ENCODE measurements at places on chromosomes 1 and 21.

GRCh38 chr21:24825348-24825747 lies 781.9 kb downstream of the MRPL39 start:
- DNase-seq = no peak

DNA sequence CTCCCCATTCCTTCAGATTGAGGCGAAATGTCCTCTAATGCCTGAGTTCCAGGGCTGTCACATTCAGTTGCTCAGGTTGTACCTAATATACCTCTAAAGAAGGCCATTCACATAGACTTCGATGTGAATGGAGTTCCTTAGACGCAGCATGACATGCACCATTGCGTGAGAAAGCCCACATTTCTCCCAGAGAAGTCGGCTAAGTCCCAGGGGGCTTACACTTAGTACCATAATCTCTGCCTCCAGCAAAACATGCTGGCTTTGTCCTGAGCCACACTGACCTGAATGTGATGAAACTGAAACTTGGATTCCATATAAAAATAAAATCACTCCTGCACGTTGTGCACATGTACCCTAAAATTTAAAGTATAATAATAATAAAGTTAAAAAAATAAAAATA lies 23.2 kb upstream of the SLC2A1 start:
- no peak for DNase-seq

- DNase-seq = no peak
Measured at GRCh38 chr1:169902751-169903150, 9.1 kb upstream of the SCYL3 start.

GRCh38 chr21:18951271-18952038 lies 547.9 kb upstream of the TMPRSS15 start:
- DNase-seq = no peak

GRCh38 chr21:25283720-25284119 lies 323.6 kb downstream of the MRPL39 start:
- no peak for DNase-seq

GRCh38 chr1:60133000-60133673 lies 59.6 kb upstream of the C1orf87 start:
- DNase-seq = no peak

- no peak for DNase-seq
Measured at GRCh38 chr1:238950784-238951183, 435.6 kb upstream of the CHRM3 start.

GRCh38 chr1:79448426-79448825 lies 441.9 kb upstream of the ADGRL4 start:
- no peak for DNase-seq

DNA sequence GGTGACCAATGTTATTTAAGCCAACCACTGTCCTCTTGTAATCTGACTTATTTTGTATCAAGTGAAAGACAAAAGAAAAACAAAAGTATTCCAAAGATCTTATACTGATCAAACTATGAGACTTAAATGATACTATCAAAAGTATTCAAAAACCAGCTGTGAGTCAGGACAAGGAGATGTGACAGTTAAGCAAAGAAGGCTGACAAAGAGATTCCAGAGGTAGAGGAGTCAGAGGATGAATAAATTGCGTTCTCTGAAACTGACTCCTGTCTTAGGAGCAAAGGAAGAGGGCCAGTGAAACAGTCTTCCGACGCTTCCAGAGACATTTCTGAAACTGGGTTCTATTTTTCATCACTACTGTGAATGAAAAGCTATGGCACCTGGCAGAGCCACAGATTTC lies 20.9 kb downstream of the TMEM50B start:
- DNase-seq = no peak

DNA sequence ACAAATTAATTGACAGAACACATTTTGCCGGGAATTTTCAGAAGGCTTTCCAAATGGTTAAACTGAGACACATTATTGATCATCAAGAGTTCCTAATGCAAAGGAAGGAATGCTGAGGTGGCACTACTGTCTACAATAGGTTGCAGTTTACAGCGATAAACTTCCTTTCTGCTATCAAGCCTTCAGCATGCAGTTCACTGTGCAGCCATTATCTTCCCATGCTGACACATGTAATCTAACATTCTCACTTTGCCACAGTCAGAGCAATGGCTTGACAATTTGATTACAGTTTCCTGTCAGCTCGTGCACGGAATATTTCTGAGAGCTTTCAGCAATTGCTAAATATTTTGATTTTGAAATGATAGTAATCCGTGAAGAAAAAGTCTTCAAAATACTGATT lies 166.9 kb upstream of the PRMT6 start:
- no peak for DNase-seq

- peak; percentile 76 for DNase-seq
Measured at GRCh38 chr1:108747171-108747850, 837 bp downstream of the STXBP3 start.

GRCh38 chr1:113835686-113836290 lies 23.5 kb upstream of the RSBN1 start:
- no peak for DNase-seq

DNA sequence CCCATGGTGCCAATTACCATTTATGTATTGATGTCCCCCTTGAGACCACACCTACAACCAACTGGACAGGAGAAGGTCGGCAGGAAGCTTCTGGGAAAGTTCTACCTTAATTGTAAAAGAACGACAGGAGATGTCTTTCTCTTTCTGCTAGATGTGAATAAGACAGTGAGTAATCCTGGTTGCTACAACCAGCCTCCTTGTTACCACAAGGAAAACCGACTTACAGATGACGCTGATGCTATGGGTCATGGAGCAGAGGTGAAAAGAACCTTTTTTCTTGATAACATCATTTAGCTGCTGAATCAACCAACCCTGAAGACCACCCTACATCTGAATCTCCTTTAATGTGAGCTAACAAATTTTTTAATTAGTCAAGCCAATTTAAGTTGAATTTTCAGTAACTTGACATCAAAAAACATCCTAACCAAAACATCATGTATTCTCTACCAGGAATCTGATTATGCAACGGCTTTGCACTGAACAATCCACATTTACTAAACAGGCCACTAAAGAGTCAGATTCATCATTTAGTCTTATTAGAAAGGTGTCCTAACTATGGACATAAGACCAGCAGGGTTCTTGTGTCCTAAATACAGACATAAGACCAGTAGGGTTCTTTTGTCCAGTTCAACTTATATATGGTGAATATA lies 23.0 kb downstream of the RGS2 start:
- DNase-seq = no peak

- no peak for DNase-seq
Measured at GRCh38 chr1:99776120-99776519, 9.7 kb upstream of the FRRS1 start.

DNA sequence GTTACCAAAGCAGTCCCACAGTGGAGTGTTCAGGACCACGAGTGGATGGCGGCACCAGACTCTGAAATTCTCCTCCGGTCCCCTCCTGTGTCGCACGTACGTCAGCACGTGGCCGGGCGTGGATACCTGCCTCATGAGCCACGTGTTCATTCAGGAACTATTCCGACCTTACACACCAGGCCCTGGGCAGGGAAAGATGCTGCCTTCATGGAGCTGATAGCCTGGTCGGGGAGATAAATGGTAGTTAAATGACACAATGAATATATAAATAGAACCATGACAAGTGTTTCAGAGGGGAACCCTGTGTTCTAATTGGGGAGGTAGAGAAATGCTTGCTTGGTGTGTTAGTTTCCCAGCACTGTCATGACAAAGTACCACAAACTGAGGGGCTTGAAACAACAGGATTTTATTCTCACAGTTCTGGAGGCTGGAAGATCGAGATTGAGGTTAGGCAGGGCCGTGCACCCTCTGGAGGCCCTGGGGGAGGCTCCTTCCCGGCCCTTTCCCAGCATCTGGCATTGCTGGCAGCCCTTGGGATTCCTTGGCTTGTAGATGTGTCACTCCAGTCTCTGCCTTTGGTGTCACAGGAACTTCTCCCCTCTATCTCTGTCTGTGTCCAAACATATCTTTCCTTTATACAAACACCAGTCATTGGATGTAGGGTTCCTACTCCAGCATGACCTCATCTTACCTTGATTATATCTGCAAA lies 28.9 kb upstream of the GPR137B start:
- no peak for DNase-seq

DNA sequence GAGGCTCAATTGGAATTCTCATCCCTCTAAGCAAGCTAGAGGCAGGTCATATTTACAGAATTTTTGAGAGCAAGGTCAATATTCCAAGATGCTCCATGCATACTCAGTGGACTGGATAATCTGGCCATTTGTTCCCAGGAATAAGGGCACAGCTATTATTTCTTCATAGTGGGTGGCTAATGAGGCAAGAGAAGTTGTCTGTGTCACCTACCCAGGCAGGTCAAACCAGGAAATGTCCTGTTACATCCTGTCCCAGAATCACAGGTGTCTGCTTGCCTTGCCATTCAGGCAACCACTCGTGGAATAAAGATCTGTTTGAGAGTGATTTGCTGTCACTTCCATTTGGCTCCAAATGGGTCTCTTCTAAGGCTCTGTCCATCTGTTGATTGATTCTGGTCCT lies 85.2 kb upstream of the ZP4 start:
- DNase-seq = no peak

- DNase-seq = no peak
Measured at GRCh38 chr1:231950331-231951128, 323.9 kb downstream of the DISC1 start.

DNA sequence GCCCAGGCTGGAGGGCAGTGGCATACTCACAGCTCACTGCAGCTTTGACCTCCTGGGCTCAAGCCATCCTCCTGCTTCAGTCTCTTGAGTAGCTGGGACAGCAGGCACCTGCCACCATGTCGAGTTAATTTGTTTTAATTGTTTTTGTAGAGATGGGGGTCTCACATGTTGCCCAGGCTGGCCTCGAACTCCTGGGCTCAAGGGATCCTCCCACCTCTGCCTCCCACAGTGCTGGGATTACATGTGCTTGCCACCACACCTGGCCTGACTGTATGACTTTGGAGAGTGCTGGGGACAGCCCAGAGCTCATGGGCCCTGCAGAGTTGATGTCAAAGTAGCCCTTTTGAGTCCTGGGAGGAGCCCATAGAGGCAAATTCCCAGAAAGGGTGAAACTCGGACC lies 1.8 kb downstream of the OBSCN start:
- DNase-seq = no peak

DNA sequence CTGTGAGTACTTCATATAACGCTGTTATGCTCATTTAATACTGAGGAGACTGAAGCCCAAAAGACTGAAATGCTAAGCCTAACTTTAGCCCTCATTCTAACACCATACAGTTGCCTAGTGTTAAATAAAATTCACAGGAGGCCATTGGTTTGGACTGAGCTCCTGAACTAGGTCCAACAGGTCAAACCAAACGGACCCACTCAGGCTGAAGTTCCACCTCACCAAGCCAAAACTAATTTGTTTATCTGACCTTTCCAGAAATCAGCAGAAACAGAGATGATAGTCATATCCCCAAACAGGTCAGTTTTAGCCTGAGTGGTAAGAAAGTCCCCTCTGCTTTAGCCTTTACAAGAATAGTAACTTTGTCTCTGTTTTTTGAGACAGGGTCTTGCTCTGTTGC lies 311.3 kb upstream of the ZP4 start:
- DNase-seq = no peak

DNA sequence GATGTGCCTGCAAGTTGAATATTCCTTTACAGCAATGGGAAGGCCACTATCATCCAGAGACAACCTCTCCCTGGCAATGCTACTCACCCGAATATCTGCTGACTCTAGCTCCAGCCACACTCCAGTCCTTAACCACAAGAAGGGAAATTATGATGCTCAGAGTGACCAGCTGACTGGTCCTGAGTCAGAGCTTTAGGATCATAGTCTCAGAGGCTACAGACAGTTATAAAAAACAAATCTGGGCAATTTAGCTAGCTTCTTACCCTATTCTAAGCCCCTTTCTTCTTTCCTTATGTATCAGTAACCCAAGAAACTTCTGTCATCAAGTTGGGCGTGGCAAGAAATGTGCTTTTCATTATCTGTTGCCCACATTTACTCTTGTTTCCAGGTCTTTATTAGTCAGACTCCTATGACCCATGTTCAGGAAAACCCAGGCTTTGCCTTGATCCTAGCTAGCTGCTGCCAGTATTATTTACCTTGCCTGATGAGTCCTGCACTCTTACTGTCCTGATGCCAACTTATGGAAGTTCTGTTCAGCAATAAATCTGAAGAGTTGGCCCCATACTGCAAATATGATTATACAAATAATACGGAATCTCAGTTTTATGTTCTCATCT lies 207.0 kb downstream of the TTLL7 start:
- DNase-seq = no peak

DNA sequence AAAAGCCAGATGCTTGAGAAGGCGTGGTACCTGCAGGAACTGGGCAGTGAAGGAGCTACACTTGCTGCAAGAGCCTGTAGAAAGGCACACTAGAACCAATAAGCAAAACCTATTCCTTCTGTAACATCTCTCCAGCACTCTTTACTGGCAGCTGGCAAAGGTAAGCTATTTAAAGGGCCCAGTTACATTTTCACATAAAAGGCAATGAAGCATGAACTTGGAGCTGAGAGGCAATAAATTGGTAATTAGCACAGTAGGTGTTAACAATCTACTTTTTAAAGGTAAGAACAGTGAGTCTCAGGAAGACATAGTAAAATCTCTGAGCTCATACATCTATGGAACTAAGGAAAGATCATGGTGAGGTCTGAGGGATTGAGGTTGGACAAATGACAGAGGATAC lies 167.1 kb upstream of the OLFM3 start:
- no peak for DNase-seq

GRCh38 chr1:11940260-11940921 lies 5.9 kb downstream of the PLOD1 start:
- peak; percentile 62 for DNase-seq

- DNase-seq = peak; percentile 68
Measured at GRCh38 chr1:212630158-212630900, 21.8 kb downstream of the ATF3 start.

DNA sequence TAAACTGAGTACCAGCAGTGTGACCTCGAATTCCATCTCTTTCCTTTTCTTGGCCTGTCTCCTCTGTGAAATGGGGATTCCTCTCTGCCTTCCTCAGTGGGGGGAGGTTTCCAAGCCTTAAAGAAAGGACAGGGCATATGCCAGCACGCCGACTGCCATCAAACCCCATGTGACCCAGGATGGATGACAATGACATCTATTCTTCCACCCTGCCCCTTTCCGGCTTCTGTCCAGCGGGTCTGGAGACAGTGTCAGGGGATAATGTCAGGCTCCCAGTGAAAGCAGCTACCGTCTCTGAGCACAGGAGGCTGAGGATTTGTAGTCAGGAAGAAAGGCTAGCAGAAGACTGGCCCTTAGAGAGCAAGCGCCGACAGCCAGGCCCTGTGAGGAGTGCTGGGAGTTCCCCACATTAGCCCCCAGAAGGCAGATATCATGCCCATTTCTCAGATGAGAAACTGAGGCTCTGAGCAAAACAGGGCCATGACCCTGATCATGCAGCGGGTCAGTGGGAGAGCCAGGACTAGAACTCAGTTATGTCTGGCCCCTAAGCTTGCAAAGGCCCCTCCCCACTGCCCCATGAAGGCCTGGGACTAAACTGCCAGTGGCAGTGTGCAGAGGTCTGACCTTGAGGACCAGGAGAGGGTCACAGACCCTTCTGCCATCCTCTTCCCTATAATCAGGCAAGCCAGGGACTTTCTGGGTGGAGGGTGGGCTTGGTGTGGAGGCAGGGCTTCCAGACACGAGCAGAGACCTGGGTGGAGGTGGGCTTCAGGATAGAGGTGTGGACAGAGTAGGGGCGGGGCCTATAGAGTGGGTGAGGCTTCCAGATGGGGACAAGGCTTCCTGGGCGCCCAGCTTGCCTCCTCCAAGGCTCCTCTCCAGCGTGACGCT lies 30.1 kb downstream of the CDCA8 start:
- no peak for DNase-seq

GRCh38 chr1:204569478-204569877 lies 53.3 kb downstream of the MDM4 start:
- no peak for DNase-seq

- no peak for DNase-seq
Measured at GRCh38 chr21:26534517-26534916, 38.6 kb downstream of the CYYR1 start.

GRCh38 chr1:63450416-63450815 lies 72.6 kb downstream of the ITGB3BP start:
- no peak for DNase-seq

All from mucosa of descending colon (tissue), 3 donors.